GM12892 (cell line): ENCODE measurements at places on chromosomes 16 and 17.
A peak's percentile ranks its signal among the peaks of the same experiment; 100 is the strongest.

DNA sequence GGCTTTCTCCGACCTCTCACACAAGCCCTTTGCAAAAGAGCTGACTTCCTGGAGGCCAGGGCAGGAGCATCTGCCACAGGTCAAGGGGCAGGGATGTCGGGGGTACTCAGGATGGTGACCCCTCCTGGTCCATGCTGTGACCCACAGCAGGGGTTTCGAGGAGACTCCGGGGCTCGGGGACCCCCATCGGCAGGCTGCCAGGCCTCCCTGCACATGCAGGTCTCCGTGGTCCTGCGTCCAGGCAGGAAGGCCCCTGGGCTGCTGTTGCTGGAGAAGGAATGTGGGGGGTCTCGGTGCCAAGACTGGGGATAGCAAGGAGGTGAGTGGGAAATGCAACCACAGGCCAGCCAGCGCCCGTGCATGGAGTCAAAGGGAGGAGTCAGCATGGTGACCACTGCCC lies 11.6 kb downstream of the NATD1 start:
- no peak for DNase-seq

DNA sequence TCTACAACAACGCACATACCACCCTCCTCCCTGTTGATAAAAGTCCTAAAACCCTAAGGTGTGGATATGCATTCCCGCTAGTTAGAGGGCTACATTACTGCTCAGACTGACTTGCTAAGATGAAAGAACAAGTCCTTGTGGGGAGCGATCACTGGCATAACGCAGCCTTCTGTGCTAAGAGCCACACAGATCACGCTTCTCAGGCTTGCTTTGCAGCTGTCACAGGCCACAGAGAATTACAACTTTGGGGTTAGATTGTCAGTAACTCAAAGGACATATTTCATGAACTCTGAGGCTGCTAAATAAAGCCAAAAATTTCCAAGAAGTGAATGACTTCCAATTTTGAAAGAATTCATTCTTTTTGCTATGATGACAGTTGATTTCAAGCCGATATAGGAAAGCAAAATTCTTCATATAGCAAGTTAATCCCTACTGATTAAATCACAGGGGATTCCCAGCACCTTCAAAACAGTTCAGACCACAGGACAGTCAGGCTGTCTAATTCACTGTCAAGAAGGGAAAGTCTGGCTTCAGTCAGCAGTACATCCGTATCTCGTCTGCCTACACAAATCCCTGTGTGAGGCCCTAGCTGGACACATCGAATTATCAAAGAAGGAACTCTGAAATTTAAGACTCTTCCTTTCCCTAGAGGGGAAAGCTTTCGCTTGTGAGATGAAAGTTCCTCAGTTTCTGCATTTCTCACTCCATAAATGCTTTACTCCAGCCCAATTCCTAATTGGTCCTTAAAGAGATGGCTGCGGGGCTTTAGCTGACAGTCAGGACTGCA lies 107.1 kb downstream of the VPS53 start:
- no peak for DNase-seq

DNA sequence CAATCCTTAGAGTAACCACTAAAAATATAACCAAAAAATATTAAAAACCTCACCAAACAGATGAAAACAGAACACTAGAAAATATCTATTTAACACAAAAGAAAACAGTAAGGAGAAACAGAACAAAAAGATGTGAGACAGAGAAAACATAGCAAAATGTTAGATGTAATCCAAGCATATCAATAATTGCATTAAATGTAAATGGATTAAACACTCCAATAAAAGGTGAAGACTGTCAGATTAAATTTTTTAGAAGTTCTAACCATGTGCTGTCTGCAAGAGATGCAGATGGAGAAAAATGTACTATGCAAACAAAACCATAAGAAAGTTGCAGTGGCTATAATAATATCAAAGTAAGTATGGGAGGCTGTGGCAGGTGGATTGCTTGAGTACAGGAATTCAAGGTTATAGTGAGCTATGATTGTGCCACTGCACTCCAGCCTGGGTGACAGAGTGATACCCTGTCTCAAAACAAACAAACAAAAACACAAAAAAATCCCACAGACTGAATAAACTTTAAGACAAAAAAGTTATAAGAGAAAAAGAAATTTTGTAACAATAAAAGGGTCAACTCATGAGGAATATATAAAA lies 53.9 kb downstream of the ADCY9 start:
- DNase-seq, result no peak

DNA sequence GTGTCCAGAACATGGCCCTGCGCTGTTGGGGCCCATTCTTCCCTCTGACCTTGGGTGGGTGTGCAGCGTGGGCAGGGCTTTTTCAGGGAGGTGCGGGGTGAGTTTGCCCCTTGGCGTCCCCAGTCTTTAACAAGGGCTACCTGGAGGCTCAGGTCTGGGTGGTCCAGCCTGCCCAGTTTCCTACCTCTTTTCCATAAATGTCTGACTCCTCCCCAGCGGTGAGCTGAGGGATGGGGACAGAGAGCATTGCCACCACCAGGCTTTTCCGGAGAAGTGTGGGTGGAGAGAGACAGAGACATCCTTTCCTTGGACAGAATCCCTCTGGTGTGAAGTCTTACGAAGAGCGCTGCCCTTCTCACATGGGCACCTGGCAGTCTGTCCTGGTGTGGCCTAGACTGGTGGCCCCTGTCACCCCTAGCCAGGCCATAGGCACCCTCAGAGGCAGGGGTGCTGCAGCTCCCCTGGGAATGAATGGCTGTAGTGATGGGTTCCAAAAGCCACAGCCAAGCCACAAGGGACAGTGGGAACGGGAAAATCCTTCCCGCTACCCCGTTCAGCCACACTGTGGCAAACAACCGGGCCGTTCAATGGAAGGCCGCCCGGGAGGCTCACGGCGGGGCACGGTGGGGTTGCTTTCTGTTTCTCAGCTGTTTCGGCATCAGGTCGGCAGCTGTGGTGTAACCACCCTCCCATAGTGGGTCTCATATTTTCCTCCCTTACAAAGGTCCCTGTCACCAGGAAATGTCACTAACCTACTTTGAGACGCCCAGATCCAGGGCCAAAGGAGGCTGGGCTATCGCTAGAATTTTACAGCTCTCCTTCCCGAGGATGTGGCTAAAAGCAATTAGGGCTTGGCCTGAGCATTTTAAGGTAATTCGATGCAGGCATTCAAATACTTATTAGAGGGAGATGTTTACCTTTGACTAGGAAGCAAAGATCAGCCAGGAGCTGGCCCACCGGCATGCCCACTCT lies 61.9 kb upstream of the GSE1 start:
- no peak for DNase-seq

DNA sequence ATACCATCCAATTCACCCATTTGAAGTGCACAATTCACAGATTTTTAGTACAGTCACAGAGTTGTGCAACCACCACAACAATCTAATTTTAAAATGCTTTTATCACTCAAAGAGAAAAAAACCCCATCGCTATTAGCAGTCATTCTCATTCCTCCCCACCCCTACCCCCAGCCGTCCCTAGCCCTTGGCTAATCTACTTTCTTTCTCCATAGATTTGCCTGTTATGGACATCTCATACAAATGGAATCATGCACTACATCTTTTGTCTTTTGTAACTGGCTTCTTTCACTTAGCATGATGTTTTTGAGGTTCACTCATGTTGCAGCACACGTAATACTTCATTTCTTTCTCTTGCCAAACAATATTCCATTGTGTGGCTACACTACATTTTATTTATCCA lies 20.4 kb downstream of the LYRM9 start:
- DNase-seq, result no peak

GRCh38 chr17:10713318-10713717 lies 15.9 kb downstream of the ADPRM start:
- DNase-seq, result no peak

GRCh38 chr16:57380671-57381462 lies 8.6 kb downstream of the CX3CL1 start:
- DNase-seq, result no peak

- DNase-seq, result no peak
Observed at GRCh38 chr16:17342031-17342430, 128.7 kb downstream of the XYLT1 start.

DNA sequence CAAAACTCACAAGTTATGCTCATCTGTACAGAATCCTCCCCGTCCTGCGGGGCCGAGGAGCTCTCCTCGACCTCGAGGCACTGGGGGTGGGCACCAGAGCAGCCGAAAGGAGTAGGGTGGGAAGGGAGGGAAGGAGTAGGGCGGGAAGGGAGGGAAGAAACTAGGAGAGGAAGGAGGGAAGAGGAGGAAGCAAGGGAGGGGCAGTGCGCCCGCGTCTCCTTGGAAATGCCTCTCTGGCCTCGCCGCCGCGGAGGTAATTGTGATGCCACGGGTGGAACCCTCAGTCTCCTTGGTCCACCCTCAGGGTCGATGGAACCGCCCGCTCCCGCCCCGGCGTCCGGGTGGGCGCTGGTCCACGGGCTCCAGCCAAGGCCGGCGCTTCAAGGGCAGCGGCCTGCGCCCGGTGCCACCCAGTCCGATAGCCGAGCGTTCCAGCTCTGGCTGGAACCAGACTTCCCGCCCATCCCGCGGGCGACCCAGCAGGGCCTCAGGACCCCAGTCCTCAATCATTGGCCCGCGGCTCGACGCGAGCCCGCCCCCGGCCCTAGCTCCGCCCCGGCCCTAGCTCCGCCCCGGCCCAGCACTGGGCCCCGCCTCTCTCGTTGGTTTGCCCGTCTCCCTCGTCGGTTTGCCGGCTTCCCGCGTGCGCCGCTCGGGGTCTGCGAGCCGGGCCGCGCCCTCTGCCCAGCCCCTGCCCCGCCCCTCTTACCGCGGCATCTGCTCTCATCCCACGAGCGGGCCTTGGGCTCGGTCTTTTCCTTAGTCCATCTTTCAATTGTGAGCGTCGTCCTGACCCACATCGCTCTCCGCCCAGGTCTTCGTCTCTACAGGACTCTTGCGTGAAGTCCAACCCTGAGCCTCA lies 596 bp downstream of the PROCA1 start:
- peak; percentile 94 for DNase-seq

DNA sequence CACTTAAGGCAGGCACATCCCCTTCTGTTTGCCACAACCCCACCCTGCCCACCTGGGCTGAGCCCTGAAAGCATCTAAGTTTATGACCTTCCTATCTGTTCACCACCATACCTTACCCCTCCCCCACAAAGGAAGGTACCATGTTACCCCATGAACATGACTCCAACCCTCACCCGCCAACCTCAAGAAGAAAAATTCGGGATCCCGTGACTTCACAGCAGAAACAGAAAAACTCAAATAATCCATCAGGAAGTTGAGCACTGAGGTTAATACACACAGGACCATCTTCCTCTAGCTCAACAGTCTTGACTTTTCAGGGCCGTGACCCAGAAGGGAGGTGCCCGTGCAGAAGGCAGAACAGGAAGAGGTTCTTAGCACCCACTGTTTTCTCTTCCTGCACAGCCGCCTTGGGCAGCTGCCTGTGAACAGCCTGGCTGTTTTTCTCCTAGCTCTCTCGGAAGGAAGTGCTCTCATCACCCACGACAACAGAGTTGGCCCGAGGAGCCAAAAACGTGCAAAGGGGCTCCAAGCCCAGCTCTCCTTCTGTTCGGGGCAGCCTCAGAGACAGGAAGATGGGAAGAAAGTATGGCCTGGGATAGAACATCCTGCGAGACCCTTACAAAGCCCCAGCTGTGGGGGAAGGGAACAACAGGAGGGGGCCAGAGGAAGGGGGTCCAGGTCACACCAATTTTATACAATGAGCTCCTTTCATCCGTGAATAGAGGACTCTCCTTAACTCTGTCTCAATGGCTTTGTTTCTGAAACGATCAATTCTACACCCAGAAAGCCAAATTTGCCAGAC lies 101.1 kb downstream of the XYLT1 start:
- DNase-seq, result no peak

DNA sequence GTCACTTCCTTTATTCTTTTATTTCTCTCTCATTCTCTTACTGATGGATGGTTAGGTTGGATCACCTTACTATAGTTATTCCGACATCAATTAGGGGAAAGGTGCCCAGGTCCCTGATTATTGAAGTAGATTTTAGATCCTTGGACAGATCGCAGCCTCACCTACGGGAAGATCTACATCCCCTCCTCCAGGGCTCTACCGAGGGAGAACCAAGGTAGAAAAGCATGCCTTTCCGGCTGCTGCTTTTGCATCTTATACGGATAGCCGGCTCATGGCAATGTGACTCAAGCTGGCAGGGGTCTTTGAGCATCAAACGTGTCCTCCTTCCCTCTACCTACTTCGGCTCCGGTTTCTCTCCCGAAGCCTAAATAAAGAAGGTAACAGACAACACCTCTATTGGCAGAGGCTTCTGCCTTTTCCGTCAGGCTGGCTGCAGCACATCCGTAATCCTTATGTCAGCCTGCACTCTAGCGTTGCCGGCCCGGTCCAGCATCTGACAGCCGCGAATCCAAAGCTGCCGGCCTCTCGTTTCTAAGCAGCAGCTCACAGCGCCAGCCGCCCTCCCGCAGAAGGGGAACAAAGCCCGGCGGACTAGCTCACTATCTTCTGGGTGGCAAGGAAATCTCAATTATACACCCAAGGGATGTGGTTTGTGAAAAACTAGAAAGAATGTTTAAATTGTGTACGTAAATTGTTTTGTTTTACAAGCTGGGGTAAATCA lies 46.9 kb downstream of the IRX6 start:
- DNase-seq, result no peak

GRCh38 chr16:24721830-24722238 lies 7.6 kb upstream of the TNRC6A start:
- DNase-seq, result no peak

DNA sequence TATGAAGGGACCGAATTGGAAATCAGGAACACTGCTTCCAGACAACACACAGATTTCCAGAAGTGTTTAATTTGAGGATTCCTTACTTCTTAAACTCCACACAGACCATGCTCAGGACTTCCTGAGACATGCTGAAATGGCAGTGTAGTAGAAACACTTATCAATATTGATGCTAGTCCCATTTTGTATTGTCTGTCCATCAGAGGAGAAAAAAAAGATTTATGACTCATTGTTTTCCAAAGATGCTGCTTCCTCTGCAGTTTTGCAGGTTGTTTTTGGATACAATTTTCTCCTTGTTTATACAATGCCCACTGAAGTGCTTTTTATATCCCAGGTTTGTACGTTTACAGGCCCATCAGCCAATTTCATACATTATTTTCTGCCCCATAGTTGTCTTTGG lies 68.3 kb upstream of the TANC2 start:
- no peak for DNase-seq

DNA sequence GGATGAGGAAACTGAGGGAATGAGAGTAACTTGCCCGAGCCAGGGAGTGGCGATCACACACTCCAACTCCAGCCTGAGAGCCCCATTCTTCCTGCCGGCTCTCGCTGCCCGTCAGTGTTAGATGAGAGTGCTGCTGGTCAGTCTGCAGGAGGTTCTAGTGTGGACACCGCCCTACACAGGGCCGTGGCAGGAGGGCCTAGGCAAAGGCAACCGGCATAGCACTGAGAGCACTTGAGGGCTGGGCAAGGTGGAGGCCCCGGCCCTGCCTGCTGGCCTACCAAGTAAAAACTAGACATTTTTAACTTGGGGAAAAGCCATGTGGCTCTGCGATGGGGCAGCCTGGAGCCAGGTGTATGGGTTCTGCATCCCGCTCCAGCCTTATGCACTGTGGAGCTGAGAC lies 354.8 kb downstream of the SEC14L1 start:
- peak; percentile 12 for DNase-seq

DNA sequence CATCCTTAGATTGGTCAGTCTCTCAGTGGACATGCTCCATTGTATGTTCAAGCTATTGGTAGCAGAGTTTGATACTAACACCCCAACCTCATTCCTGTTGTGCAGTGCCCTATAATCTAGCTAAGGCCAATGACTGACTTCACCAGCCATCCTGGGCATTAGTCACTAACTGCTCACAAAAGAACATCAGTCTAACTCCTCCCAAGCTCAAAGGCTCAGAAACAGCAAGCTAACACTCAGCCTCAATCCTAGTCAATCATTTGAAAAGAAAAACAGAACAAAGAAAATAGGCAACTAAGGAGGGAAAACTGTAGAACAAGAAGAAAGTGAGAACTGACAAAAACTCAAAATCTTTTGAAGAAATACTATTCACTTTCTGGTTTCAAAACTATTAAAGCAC lies 199.1 kb upstream of the C17orf78 start:
- no peak for DNase-seq
